ENCODE measurements at places on chromosomes 16 and 17. TPM values are rescaled to one million over a fixed set of nuclear protein-coding genes. Genes with fewer than 3 reads are reported as not detected.

Gene CNTNAP1
- total RNA-seq: 7.0 TPM

Gene DRC3
- total RNA-seq: 1.9 TPM

Gene CTRB2
- not detected for total RNA-seq

Gene AKAP1
- total RNA-seq: 108 TPM

Gene NUDT7
- total RNA-seq: 46.8 TPM

Gene CDH3
- not detected for total RNA-seq

Gene CACNA1H
- total RNA-seq: 4.7 TPM

Gene FBF1
- 5.2 TPM for total RNA-seq
